ENCODE measurements at places on chromosomes 2 and 18.

GRCh38 chr2:6657855-6658254, 207.9 kb downstream of the CMPK2 start:
- no peak for DNase-seq

DNA sequence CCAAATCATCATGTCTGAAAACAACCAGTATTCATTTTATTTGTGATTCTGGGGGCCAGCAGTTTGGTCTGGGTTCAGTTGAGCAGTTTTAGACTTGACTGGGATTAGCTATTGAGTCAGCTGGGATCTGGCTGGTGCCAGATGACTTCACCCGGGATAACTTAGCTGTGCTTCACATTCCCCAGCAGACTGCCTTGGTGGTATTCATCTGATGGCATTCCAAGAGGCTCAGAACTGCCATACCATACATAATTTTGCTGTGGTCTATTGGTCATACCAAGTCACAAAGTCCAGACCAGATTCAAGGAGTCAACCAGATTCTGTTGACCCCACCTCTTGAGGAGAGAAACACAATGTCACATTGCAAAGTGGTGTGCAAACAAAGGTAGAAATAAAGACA, 7.8 kb upstream of the FSHR start:
- DNase-seq, result no peak

DNA sequence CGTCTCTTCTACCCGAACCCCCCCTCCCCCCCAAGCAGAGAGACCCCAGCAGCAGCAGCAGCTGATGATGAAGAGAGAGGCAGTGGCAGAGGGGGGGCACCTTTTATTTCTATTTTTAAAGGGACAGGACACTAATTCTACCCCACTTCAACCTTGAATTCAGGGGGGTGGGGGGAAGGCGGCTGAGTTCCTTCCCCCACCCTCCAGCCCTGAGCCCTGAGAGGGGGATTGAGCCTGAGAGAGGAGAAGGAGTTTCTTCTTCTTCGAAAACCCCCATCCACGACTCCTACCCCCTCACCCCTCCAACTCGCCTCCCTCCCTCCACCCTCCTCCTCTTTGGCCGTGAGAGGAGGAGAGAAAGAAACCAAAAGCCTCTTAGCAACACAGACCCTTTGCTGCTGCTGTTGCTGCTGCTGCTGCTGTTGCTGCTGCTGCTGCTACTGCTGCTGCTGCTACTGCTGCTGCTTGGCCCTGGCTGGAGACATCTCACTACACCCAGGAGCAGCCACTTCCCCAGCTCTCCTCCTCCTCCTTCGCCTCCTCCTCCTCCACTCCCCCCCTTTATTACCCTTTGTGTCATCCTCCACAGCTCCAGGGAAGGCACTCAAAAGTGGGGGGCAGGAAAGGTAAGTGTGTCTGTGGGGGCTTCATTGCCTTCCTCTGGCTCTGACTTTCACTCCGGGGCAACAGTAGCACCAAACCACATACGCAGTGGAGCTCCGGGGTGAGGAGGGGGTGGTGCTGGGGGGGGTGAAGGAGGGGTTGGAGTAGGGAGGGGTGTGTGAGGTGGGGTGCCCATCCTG, at the start of gene MBD5:
TSS of gene MBD5 (plus strand) at position 33 of the 803 bp plus-strand sequence.
- peak; percentile 61 for DNase-seq

DNA sequence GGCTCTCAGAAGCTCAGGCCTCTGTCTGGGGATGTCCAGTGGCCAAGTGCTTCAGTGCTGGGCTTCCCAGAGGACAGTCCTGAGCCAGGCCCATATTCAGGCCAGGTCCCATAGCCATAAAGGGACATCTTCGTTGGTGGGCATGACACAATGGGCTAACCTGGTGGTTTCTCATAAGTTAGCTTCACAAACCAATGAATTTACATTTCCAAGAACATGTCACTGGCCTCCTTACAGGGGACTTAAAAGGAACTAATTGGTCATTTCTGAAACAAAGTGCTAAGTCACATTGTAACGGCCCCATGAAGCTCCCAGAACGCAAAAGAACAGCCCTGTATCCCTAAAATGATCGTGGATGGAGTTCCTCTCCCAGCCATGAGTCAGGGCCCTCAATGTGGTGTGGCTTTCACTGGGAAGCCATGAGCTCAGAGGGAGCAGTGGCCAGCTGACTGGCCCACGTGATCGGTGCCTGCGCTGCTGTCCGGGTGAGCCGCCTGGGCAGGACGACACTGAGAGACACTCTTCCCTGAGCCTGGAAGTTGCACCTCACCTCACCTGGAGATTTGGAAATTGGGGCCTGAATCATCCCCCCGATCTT, 163.7 kb upstream of the APCDD1 start:
- DNase-seq, result no peak

- no peak for DNase-seq
These were observed 88.7 kb downstream of the THADA start for GRCh38 chr2:43507137-43507536.

All from T-helper 2 cell (primary cell).